ENCODE measurements at places on chromosomes 16 and 17.

DNA sequence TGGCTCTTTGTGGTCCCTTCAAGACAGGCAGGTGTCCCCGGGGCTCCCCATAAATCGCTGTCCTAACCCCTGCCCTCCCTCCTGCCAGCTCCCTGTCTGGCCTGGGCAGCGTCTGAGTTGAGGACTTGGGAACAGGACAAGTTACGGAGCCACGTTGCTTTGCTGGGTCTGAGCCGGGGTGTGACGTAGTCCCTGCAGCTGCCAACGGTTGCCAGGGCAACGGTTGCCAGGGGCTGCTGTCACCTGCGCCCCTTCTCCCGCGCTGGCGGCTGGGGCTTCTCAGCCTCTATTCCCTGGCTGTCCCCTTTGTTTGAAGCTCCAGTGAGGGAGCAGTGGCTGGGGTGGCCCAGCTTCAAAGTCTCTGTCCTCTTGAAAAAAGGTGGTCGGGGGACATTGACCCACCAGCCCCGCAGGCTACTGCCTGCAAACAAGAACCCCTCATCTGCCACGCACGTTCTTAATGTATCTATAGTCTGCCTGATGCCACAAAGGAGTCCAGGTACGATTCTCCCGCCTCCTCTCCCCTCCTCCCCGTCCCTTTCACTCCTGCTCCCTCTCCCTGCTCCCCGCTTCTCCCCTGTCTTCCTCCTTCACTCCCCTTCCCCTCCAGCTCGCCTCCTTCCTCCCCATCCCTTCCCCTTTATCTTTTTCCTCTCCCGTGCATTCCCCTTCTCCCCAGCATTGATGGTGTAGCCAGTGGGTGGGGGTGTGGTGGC lies 10.9 kb downstream of the ADGRG1 start:
- DNase-seq, result no peak

- no peak for DNase-seq
These were observed 5.1 kb downstream of the ZFPM1 start for GRCh38 chr16:88458039-88458772.

GRCh38 chr17:3921006-3921405 lies 4.7 kb upstream of the P2RX1 start:
- no peak for DNase-seq

- no peak for DNase-seq
These were observed at the start of gene ABCA10 for GRCh38 chr17:69228576-69228975. Gene ABCA10 (minus strand): TSS chr17:69228824. CDS start chr17:69225358, 3,466 bp downstream.

DNA sequence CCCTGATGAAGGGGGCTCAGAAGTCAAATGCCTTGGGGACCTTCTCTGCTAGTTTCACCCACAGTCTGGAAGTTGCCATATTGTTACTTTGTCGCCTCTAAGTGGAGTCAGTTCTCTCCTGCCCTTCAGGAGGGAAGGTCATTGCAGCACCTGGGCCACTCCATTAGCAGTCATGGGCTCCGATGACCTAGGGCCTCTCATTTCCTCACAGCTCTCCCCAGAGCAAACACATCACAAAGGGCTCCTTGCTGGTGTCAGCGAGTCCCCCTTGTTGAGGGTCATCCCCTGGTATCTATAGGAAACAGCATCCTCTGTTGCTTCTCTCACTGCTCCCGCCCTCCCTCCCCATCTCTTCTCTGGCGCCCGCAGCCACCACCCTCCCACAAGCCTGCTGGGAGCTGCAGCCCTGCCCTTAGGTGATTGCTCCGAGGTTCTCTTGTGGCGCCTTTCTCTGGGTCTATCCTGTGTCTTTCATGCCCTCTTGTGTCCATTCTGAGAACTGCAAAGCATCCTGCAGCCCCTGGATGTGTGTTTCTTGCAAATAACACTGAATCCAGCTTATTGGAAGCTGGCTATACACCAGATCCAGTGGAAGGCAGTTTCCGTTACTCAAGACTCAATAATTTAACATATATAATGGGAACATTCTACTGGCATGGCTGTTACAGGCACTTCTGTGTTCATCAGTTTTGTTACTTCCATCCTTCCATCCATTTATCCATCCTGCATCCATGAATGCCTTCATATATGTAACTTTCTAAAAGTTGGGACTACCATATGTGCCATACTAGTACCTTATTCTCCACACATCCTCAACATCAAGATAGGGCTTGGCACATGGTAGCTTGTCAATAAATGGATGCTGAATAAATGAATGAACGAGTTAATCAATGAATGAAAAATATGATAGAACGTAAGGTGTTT lies 21.2 kb downstream of the PDILT start:
- DNase-seq, result peak; percentile 50

GRCh38 chr17:35799942-35800341 lies 4.5 kb upstream of the MMP28 start:
- peak; percentile 78 for DNase-seq

DNA sequence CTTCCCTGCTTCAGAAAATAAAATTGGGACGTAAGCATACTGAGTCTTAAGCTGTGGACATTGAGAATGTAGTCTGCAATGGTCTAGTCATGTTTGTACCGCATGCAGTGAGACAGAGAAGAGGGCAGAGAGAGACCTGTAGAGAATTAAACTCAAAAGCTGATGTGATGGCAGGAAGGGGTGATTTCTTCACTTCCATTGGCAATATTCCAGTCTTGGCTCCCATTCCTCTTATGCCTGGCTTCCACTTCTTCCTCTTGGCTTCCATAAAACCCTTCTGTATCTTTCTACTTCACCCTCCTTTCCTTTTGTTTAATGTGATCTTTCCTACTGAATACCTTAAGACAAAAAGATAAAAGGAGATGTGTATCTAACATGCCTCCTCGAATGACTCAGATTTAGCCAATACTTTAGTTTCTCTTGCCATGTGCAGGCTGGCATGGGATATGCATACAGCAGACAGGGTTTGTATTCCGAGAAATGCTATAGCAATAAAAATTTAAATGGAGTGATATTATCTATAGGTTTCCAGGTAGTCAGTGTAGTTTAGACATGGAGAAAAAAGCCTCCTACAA lies 423.1 kb upstream of the DYNLRB2 start:
- no peak for DNase-seq

DNA sequence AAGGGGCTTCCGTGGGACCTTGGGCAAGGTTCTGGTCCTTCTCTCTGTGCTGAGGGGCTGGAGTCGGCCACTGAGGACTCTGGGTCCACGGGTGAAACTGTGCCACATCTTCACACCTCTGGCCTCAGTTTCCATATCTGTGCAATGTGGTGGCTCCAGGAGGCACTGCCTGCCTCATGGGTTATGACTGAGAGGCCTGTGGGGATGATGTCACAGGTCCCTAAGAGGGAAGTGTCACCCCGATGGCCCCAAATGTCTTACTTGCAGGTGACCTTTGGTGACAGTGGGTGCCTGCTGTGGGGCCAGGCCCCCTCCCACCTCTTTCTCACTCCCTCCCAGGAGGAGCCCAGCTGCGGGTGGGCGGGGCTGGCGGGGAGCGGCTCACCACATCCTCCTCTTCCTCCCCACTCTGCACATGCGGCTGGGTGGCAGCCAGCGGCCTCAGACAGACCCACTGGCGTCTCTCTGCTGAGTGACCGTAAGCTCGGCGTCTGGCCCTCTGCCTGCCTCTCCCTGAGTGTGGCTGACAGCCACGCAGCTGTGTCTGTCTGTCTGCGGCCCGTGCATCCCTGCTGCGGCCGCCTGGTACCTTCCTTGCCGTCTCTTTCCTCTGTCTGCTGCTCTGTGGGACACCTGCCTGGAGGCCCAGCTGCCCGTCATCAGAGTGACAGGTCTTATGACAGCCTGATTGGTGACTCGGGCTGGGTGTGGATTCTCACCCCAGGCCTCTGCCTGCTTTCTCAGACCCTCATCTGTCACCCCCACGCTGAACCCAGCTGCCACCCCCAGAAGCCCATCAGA lies at the start of gene IL21R:
Gene IL21R (plus strand): TSS at position 407 of the 801 bp plus-strand sequence. CDS start 27,898 bp downstream, outside the sequence.
- DNase-seq, result peak; percentile 69

DNA sequence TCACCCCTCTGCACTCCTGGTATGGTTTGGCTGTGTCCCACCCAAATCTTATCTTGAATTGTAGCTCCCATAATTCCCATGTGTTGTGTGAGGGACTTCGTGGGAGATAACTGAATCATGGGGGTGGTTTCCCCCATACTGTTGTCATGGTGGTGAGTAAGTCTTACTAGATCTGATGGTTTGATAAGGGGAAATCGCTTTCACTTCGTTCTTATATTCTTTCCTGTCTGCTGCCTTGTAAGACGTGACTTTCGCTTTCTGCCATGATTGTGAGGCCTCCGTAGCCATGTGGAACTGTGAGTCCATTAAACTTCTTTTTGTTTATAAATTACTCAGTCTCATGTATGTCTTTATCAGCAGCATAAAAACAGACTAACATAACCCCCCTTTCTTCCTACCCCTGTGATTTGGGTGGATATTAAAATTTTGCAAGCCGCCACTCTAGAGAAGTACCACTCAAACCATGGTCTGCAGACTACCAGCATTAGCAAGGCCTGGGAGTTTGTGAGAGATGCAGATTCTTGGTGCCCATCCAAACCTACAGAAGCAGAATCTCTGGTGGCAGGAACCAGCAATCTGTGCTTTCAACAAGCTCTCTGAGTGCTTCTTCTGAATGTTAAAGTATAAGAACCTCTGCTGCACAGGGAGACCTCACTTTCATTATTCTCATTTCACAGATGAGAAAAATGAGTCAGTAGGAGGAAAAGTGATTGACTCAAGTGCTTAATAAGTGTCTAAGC lies 999.5 kb upstream of the EEF2KMT start:
- no peak for DNase-seq

- DNase-seq, result no peak
These were observed 820.7 kb downstream of the KCNJ18 start for GRCh38 chr17:22512997-22513538.

DNA sequence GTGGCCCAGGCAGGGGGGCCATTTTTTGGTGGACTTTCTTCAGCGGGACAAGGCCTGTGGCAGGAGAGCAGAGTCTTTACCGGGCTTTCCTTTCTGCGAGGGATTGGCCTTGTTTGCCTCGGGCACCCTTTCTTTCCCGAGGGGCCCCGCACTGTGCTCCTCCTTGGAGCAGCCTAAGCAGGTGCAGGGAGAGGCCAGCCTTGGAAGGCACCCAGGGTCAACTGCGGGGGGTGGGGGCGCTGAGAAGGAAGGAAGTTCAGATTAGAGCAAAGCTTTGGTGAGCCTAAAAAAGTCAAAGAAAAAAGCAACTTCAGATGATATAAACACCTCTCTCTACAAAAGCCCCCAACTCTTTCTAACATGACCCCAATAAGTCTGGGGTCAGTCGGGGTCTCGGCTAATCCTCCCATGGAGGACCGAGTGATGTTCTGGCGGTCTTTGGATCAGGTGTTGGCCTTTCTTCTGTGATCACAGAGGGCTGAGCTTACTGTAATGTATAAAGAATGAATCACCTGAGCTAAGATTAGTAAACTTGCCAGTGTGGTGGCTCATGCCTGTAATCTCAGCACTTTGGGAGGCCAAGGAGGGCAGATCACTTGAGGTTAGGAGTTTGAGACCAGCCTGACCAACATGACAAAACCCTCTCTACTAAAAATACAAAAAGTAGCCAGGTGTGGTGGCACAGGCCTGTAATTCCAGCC lies 63.0 kb downstream of the PGS1 start:
- no peak for DNase-seq

DNA sequence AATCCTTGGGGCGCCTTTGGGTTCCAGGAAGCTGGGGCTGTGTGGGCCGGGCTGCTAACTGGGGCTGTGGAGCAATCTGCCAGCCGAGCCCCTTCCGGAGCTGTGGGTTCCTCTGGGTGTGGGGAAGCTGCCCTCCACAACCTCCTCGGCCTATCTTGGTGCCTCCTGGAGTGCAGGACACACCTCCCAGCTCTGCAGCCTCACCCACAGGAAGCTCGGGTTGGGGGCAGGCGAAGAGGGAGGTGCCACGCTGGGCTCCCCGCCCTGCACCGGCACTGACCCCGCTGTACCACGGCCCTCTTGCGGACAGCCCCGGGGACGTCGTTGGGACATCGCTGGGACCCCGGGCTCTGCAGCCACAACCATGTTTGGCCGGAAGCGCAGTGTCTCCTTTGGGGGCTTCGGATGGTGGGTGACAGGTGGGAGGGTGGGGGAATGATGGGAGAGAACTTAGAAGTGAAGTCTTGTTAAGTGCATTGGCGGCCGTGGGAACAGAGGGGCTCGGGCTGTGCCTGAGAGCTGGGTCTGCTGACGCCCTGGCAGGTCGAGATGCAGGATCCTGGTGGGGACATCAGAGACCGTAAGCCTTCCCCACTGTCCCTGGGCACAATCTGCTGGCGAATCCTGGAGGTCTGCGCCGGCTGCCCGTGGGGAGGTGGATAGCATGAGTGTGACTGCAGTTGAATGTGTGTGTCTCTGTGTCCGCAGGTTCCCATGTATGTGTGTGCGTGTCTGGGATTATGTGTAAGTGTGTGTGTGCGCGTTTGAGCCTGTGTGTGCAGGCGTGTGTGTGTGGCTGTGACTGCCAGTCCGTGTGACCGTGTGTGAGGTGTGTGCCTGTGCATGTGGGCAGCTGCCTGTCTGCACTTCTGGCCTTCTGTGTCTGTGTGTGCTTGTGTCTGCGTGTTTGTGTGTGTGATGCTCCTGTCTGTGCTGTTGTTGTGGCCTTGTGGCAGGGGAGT lies at the start of gene RAP1GAP2:
Gene RAP1GAP2 (plus strand): TSS at position 275 of the 962 bp plus-strand sequence. CDS start 90 bp downstream, at position 365.
- DNase-seq, result no peak

- DNase-seq, result peak; percentile 92
These were observed 206.1 kb downstream of the CDH13 start for GRCh38 chr16:82832821-82833220.

GRCh38 chr17:77768248-77768852 lies 190.2 kb upstream of the TNRC6C start:
- no peak for DNase-seq

DNA sequence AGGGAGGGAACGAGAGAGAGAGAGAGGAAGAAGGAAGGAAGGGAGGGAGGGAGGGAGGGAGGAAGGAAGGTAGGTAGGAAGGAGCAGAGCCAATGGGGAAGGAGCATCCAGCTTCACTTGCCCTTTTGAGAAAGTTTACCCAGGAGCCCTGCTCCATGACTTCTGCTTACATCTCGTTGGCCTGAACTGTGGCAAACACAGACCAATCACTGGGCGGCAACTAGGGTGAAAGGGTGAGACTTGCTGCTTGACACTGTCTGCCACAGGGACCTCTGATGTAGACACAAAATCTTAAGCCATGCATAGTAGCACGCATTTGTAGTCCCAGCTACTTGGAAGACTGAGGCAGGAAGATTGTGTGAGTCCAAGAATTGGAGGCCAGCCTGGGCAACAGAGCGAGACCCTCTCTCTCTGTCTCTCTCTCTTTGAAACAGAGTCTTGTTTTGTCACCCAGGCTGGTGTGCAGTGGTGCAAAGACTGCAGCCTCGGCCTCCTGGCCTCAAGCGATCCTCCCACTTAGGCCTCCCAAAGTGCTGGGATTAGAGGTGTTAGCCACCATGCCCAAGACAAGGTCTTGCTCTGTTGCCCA lies 19.5 kb upstream of the TUBG2 start:
- DNase-seq, result no peak

- no peak for DNase-seq
These were observed 343.8 kb downstream of the TOX3 start for GRCh38 chr16:52203096-52203495.

DNA sequence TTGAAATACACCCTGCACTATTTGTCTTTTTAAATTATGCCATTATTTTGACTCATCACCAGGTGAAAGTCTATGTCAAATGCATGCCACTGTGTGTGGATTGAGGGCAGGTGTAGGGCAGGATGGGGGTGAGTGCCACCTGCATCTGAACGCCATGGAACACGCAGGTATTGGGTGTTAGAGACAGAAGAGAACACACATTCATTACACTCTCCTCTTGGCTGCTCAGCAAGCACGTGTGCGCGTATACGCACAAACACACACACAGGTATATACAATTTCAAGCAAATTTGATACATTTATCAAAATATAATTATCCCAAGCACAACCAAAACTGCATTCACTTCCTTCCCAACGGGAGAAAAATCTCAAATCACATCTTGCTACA lies 268.9 kb downstream of the NTN1 start:
- DNase-seq, result no peak
